ENCODE measurements at places on chromosomes 16 and 17.
A peak's percentile ranks its signal among the peaks of the same experiment; 100 is the strongest.

GRCh38 chr17:76075364-76076145, 974 bp downstream of the GALR2 start:
- DNase-seq, result peak; percentile 32

DNA sequence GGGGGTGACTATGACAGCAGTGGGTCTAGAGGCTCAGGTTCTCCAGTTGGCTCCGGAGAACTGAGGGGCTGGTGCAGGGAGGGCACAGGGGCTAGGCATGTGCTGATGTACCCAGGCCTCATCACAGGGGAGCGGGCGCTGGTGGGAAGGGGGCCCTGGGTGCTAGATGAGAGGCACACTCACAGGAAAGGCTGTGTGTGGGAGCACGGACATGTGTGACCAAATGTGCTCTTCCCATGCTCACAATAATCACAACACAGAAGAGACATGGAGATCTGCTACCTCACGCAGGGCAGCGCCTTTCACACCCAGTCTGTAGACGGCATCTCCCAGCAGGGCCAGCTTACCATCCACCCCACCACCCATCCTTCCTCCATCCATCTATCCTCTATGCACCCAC, 17.4 kb upstream of the RASD1 start:
- no peak for DNase-seq

DNA sequence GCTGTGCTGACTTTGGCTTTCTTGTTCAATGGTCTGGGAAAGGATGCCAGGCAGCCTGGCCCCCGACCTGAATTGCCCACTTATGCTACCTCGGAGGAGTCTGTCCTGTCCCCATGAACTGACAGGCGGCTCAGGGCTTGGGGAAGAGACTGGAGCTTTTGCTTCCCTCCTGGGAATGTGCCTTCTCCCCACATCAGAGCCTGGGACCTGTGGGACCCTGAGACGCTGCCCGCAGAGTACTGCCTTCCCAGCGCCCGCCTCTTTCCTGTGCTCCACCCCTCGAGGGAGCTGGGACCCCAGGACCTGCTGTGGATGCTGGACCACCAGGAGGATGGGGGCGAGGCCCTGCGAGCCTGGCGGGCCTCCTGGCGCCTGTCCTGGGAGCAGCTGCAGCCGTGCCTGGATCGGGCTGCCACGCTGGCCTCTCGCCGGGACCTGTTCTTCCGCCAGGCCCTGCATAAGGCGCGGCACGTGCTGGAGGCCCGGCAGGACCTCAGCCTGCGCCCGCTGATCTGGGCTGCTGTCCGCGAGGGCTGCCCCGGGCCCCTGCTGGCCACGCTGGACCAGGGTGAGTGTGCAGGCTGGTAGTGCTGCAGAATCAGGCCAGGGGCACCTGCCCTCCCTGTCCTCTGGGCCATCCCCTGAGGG, 18.5 kb downstream of the FCSK start:
- no peak for DNase-seq

DNA sequence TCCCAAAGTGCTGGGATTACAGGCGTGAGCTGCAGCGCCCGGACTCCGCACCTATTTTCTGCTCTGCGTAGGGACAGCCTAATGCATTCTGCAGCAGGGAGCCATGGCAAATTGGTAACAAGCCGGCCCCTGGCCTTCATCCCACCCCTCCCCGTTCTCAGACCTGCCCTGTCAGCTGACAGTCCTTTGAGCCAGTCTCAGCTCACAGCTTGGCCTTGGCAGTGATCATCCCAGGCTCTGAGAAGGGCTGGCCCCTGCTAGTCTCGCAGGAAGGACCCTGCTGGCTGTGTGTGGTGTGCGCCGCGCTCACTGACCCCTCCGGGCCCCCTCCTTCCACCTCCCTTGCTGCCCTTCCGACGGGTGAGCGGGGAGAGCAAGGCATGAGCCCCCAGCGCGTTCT, 10.3 kb upstream of the NPTX1 start:
- no peak for DNase-seq

DNA sequence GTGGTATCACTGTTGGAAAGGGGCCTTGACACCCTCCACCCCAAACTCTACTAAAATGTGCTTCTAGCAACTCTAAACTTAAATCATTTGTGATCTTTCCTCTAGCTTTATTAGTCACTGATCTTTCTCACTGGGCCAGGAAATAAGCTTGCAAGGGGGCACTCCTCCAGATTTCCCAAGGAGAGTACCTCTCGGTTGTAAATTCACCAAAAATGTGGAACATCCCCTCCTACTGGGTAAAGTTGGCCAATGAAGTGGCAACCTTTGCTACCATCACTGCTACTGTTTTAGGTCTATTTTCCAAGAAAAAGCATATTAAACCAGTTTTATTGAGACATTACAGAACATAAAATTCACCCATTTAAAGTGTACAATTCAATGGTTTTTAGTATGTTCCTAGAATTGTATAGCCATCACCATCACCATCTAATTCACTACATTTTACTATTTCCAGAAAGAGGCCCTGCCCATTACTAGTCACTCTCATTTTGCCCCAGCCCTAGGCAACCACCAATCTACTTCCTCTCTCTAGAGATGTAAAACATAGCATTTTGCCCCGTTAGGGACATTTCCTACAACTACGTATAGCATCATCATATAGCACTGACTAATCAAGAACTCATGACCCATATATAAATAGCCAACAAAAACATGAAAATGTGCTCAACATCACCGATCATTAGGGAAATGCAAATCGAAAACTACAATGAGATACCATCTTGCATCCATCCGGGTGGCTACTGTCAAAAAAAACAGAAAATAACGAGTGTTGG, 44.6 kb upstream of the ADCY9 start:
- no peak for DNase-seq

DNA sequence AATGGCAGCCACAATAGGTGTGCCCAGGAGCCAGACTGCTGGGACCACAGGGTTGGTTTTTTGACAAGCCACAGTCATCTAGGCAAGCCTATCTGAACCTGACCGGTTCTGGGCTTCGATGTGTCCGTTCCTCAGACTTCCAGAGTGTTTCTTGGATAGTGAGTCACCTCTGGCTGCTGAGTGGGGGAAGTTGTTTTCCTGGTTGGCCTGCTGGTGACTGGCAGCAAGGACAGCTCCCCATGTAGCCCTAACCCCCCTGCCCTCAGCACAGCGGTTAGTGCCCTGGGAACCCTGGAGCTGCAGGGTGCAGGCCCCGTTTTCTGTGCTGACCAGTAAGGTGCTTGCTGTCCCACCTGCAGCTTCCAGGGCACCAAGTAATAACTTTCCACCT, 65.5 kb downstream of the PLD6 start:
- DNase-seq, result no peak

- peak; percentile 66 for DNase-seq
These were observed 7.8 kb downstream of the CD300A start for GRCh38 chr17:74474043-74474792.

DNA sequence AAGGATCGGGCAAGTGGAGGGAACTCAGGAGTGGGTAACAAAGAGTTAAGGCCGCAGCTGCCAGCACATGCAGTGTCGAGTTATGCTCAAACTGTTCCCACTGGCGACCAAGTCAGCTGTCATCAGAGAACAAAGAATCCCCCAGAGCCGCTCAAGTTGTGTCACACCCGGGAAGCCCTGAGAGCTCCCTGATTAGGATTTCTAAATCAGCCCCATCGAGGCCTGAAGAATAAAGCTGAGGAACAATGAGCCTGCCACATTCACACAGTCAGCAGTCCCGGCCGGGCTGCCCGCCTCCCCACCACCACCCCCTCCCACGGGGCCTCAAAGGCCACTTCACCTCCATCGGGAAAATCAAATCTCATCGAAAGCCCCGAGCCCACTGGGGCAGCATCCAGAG, 84.5 kb downstream of the SOX9 start:
- no peak for DNase-seq

DNA sequence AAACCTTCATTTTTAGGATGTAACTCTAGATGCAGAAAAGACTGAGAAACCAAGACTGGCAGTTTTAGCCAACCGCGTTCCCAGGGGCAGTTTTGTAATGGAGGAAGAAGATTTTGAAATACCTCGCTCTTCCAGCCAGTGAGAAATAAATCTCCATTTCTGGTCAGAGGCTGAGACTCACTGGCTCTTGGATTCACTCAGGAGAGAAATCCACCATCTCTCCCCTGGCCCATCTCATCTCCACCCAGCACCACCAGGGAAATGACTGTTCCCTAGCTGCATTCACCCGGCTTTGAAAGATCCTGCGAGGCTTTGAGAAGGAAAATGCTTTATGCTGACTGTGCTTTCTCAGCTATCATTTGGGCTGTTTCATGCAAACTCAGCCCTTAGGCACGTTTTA, 185.2 kb downstream of the SOX9 start:
- no peak for DNase-seq

DNA sequence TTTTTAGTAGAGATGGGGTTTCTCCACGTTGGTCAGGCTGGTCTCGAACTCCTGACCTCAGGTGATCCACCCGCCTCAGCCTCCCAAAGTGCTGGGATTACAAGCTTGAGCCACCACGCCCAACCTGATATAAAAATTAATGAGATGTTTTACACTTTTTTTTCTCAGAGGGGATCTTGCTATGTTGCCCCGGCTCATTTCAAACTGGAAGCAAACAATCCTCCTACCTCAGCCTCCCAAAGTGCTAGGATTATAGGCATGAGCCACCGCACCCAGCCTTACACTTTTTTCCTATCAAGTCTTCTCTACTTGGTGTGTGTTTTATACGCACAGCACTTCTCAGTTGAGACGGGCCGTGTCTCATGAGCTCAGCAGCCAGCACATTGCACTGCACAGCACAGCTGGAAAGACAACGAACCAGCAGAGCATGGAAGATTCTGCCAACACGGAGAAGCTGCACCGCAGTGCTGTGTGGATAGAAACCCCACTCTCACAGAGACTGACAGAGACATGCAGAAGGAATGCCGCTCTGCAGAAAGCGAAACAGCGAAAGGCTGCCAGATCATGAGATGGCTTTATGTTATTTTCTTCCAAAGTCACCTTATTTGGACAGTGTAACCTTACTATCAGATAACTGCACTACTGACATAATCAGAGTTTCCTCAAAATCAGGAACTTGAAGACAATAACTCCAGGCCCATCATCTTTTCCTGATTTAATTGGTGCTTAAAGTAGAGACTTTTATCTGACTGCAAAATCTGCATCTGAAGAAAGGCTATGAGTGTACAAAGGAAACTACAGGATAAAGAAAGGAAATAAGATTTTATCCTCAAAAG, 6.5 kb upstream of the QRICH2 start:
- no peak for DNase-seq

DNA sequence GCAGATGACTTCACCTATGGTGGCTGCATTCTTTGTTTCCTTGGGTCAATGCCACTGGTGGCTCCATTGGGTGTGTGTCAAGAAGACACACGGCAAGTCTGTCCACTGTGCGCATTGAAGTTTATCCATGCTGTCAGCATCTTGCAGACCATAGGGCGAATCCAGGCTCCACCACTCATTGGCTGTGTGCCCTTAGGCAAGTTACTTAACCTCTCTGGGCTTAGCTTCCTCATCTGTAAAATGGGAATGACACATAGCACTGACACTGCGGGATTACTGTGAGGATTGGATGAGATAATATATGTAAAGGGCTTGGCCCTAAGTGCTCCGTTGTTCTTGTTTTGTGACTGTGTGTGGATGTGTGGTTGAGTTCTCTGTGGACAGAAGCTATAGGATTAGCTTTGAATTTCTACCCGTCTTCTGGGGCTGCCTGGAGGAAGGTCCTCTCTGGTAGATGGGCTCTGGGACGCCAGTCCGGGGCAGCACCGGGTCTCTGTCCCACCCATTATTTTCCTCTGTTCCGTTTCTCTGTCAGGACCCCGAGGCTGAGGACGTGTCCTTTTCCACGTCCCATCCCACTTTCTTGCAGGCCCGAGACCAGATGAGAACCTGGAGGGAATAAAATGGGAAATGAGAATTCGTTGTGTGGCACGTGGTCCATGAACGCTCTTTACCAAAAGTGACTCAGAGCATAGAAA, 178.4 kb downstream of the IRF8 start:
- no peak for DNase-seq

- DNase-seq, result no peak
These were observed 64.3 kb downstream of the IRX6 start for GRCh38 chr16:55388131-55388862.

- DNase-seq, result no peak
These were observed 22.3 kb downstream of the ADGRG5 start for GRCh38 chr16:57564571-57565270.

DNA sequence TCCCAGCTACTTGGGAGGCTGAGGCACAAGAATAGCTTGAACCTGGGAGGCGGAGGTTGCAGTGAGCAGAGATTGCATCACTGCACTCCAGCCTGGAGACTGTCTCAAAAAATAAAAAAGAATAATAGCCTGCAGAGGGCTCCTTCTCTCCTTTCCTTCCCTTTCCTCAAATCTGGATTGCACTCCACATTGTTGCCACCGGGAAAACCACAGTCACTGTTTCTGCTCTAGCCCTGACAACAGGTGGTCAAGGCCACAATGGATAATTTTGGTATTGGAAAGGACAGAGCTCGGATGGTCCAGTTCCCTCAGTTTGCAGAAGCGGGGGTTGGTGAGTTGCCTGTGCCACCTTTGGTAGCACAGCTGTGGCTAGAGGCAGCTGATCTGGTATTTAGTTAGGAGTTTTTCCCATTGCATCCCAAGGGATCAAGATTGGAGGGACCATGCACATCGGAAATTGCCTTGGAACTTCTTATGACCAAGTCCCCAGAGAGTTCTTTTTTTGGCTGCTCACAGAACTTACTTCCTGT, 44.7 kb upstream of the PRSS54 start:
- DNase-seq, result no peak

DNA sequence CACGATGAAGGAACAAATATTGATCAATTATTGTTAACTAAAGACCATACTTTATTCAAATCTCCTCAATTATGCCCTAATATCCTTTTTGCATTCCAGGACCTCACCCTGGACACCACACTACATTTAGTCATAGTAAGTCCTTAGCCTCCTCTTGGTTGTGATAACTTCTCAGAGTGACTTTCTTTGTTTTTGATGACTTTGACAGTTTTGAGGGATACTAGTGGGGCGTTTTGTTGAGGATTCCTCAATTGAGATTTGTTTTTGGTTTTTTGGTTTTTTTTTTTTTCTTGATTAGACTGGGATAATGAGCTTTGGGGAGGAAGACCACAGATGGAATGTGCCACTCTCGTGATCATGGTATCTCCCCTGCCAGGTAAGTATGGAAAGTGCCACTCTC, 105.5 kb downstream of the SOX9 start:
- DNase-seq, result no peak

- no peak for DNase-seq
These were observed 78.6 kb downstream of the RBFOX3 start for GRCh38 chr17:79532107-79532790.

DNA sequence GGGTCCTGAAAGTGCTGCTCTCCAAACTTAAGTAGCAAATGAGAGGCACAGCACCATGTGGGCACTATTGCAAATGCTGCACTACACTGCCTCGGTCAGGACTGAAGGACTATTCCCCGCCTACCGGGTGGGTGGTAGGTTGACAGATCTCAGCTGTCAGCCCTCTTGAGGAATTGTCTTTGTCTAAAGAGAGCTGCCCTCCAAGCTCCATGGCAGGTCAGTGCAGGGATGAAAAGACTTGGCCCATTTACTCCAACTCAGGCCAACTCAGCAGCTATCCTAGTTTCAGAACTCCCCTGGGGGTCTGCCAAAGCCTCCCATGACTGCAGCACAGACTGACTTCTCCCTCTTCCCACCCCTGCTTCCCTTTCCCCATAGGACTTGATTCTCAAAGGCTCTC, 3.4 kb upstream of the PDZD9 start:
- no peak for DNase-seq

GRCh38 chr16:50238868-50239301, 27.5 kb upstream of the ADCY7 start:
- DNase-seq, result no peak

Data from CD4-positive, alpha-beta T cell treated with Interleukin-17A for 4 hours (primary cell).